ENCODE measurements at places on chromosomes 5 and 9. TPM values are rescaled to one million over a fixed set of nuclear protein-coding genes. Genes with fewer than 3 reads are reported as not detected.

GRCh38 chr9:98902516-98902915 is 41.2 kb upstream of the COL15A1 start:
- DNase-seq: no peak

- DNase-seq: no peak
Measured at GRCh38 chr9:138022756-138023393, 145.3 kb downstream of the CACNA1B start.

DNA sequence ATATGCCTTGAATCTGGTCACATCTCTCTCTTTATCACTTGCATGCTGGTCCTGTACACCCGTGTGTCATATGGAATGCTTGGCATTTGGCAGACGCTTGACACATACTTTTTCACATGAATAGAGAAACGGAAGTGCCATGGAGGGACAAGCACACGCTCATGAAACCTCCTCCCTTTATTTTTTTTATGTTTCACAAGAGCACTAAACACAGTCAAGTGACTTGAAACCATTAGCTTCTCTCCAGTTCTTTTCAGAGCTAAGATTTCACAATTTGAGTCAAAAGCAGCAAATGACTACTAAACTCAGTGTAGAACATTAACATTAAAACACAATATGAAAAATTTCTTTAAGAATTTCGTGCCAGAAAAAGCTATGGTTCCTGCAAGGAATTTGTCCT is 151.1 kb downstream of the DOCK2 start:
- DNase-seq: peak; percentile 69

GRCh38 chr5:96203761-96204160 is 229.3 kb downstream of the PCSK1 start:
- DNase-seq: peak; percentile 55

DNA sequence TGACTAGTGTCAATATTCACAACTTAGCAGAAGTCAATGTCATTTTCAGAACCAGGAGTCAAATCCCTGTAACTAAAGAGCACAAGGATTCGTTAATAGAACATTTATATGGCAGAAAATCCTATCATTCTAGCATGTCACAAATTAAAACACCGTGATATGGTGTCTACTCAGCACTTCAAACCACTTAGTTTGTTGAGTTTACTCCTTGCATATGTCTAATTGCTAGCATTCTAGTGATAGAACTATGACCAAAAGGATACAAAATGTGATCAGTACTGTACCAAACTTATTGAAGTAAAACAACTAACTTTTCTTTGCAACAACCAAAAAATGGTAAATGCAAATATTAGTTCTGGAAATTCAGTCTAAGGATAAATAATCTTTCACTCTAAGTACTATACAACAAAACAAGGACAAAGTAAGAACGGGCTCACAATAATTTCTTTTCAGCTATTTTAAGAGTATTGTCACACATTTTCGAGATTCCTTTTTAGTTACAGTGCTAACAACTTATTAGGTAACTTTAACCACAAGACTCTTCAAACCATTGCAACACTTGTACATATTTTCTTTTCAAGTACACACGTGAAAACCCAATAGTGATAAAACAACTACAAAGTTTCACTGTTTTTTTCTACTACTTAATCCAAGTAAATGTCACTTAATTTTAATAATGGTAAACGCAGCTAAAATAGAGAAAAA is 845.2 kb upstream of the CDH10 start:
- no peak for DNase-seq

GRCh38 chr5:148388696-148389095 is 4.9 kb downstream of the FBXO38 start:
- DNase-seq: peak; percentile 77

- no peak for DNase-seq
Measured at GRCh38 chr9:117551171-117551570, 136.3 kb upstream of the ASTN2 start.

DNA sequence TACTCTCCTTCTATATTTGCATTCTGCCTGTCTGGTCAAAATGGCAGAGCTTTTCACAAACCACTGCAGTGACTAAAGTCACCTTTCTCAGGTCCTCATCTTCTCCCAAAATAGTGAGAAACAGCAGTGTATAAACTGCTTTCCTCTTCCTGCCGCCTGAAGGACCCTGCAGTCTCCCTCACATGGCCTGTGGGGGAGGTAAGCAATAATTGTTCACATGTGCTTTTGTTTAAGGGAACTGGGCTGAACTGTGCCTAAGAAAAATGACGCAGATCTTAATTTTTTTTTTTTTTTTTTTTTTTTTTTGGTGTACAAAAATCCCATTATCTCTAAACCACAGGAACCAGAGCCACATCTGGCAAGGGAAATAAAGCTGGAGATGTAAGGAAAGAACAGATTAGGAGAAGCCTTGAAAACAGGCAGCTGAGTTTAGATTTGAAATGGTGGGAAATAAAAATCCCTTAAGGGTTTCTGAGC is 131.7 kb upstream of the VLDLR start:
- peak; percentile 60 for DNase-seq

DNA sequence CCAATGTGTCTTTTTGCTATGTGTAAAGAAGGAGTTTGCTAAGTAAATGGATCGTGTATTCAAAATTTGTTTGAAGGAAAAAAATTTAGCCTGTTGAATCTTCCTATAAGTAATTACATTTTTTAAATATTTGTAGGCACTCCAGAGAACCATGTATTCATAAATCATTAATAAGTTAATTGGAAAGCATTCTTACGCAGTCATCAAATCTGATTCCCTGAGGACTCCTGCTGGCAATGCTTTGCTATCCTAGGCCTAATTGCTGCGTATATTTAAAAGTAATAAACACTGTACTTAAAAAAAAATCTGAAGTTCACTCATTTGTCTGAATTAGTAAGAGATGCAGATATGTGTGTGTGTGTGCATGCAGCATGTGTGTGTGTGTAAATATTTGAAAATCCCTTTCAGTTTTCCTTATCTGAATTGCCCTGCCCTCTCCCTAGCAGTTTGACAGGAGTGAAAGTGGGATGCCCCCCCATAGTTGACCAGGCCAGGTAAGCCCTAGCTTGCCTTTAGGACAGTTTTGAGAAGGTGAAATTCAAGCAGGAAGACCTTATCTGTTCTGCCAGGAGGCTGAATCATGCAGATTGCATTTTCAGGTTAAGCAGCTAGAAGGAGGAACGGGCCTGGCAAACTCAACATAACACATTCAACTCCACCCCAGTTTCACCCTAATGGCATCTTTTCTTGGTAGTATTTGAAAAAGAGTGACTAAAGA is 81.2 kb upstream of the DNAH5 start:
- DNase-seq: peak; percentile 10

GRCh38 chr9:4855841-4856240 is 63.1 kb downstream of the RCL1 start:
- peak; percentile 78 for DNase-seq

DNA sequence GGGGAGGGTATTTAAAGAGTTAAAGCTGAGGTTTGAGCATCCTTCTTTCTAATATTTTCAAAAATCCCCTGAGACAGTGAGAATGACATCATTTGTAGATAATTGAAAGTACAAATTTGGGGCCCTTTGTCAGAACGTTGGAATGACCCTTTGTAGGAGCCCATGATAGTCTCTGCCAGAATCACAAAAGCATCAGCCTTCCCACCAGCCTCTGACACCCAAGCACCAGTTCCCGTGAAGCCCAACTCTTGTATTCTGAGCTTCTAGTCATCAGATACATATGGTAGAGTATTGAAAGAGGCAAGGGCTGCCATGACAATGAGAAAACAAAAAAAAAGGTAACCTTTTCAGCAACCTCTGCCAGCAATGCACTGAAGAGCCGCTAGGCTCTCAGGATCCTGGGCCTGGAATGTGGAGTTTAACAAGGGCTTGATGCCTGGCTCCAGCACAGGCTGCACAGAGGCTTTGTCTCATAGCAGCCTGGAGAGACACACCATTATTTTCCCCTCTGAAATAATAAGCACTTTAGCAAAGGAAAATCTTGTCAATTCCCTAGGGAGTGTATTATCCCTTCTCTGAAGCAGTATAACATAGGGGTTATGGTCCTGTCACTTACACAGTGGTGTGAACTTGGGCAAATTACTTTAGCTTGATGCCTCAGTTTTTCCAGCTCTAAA is 114.4 kb downstream of the ZNF608 start:
- no peak for DNase-seq

DNA sequence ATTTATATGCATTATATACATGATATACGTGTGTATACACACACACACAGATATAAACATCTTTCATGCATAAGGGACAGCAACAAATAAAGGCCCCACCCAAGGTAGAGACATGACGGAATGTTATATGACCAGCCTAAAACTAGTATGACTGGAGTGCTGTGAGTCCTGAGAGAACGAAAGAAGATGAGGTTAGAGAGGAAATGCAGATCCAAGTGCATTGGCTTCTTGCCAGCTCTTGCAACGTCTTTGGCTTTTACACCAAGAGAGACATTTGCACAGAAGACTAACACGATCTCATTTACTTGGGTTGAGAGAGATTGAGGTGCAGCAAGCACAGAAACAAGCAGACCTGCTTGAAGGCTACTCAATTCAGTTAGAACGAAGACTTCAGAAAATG is 23.0 kb downstream of the CDH10 start:
- DNase-seq: no peak

- DNase-seq: no peak
Measured at GRCh38 chr9:107794259-107794658, 304.7 kb upstream of the KLF4 start.

DNA sequence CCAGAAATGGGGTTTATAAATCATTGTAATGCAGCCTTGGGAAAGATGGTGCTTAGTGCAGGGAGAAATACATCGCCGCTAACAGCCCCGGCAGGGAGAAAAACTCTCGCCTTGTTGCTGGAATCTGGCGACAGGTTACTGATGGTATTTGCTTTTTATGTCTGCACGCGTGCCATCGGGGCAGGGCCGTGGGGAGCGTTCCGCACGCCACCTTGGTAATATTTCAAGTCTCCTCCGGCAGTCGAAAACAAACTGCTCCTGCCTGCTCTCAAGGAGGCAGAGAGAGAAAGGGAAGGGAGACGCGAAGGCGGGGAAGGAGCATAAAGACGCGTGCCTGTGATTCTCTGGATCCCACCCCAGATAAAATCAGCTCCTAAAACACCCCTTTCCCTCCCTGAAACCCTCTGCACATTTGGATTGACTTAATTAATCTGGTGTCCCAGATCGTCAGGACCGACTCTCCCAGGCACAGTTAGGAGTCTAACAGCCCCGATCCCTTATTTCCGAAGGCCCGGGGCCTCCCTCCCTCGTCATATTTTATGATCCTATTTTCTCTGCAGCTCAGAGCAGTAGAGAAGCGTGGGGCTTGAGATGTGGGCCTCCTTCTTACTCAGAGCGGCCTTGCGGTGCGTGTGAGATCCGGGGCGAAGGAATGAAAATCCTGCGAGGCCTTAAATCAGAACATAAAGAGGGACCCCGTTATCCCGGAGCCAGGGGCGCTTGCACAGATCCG is 47.7 kb downstream of the CFAP77 start:
- DNase-seq: no peak

- DNase-seq: no peak
Measured at GRCh38 chr5:169791251-169791650, 154.2 kb downstream of the DOCK2 start.

GRCh38 chr5:61363401-61364114 is 31.5 kb downstream of the ZSWIM6 start:
- DNase-seq: no peak

DNA sequence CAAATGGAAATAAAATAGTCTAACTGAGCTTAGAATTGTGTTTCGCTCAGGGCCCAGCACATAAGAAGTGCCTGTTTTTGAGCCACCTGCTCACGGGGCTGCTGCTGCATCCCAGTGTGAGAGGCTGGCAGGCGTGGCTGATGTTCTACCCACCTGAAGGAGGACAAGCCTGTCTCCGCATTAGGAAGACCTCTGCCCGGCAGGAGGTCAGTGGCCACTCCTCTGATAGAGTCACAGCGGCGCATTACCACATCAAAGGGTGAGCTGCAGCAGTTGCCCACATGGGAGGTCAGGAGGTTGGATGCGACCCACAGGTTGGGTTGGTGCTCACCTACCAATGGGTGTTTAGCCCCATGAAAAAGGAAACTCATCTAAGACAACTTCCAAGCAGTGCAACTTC is 3.7 kb upstream of the SLC6A7 start:
- no peak for DNase-seq

GRCh38 chr5:22542340-22542739 is 310.8 kb downstream of the CDH12 start:
- no peak for DNase-seq

The GCNT4 gene
- 0.46 TPM for polyA plus RNA-seq

The CCDC187 gene
- not detected for polyA plus RNA-seq

The SLC12A2 gene
- 5.4 TPM for polyA plus RNA-seq

The NIPAL4 gene
- polyA plus RNA-seq: 0.39 TPM

The AIF1L gene
- polyA plus RNA-seq: 0.09 TPM

The SRA1 gene
- polyA plus RNA-seq: 54.8 TPM

The TRUB2 gene
- polyA plus RNA-seq: 17.4 TPM

The HTR1A gene
- polyA plus RNA-seq: not detected

Data from IMR-90 (cell line).